Fibroblast of lung (primary cell): ENCODE measurements at places on chromosomes 16 and 17. TPM values are rescaled to one million over a fixed set of nuclear protein-coding genes. Genes with fewer than 3 reads are reported as not detected.
A peak's percentile ranks its signal among the peaks of the same experiment; 100 is the strongest.

DNA sequence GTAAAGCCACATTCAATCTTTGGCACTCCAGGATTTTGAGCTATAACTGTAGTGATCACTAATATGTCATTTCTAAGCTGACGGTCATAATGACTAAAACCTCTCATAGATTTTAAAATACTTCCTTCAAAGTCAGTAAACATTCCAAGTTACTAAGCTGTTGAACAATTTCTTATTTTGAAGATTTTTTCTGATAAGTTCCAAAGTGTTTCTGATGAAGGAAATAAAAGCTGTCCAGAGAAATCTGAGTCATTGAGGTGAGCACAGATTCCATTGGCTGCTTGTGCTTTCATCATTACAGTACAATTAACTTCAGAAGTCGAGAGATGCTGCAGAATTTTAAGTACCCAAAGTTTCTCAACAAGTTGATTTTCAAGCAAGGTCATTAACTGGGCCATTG, 23.9 kb downstream of the NLRC5 start:
- peak; percentile 87 for DNase-seq

The DRC7 gene
- under 0.01 TPM in 1 of 2 replicates, not detected in the other for total RNA-seq

- peak; percentile 99 for DNase-seq
Observed at GRCh38 chr17:69501591-69502468, 87.3 kb downstream of the MAP2K6 start.

GRCh38 chr17:8338753-8339140, 893 bp upstream of the ODF4 start:
- no peak for DNase-seq

GRCh38 chr17:29996458-29996857, 55.0 kb downstream of the EFCAB5 start:
- DNase-seq = no peak

GRCh38 chr17:50863221-50863843, 2.8 kb downstream of the TOB1 start:
- no peak for DNase-seq

GRCh38 chr16:67248073-67248400, 742 bp upstream of the SLC9A5 start:
- no peak for DNase-seq

The TM4SF5 gene
- total RNA-seq = not detected in 2 replicates

DNA sequence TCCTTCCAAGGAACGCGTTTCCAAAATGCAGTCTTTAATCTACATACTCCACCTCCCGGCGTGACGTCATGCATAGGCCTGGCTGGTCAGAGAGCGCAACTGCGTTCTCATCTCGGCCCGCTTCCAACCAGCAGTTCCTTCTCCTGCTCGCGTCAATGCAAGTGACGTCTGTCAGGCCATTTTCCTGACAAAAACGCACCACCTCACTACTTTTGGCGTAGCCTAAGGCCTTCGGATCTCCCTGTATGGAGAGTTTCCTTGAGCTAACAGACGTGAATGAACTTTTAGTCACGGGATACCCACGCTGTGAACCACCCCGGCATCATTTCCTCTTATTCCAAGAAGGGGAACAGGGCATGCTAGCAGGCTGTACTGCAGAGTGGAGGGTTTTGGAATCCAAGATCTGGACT, 25.0 kb downstream of the TEX14 start:
- DNase-seq = peak; percentile 35

DNA sequence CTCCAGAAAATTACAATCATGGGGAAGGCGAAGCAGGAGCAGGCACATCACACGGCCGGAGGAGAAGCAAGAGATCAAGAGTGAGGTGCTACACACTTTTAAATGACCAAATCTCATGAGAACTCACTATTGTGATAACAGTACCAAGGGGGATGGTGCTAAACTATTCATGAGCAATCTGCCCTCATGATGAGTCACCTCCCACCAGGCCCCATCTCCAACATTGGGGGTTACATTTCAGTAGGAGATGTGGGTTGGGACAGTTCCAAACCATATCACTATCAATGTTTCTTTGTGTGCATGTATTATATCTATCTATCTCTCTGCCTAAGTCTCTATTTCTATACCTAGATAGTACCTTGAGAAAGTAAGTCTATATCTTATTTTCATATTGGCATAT, 724.8 kb downstream of the CDH11 start:
- peak; percentile 77 for DNase-seq

- DNase-seq = no peak
Observed at GRCh38 chr16:56211435-56211981, 20.2 kb downstream of the GNAO1 start.

GRCh38 chr16:13956635-13957196, 36.8 kb downstream of the ERCC4 start:
- no peak for DNase-seq

- DNase-seq = no peak
Observed at GRCh38 chr16:2121853-2122252, 13.8 kb downstream of the PKD1 start.

The HAS3 gene
- 0.26 and 0.33 TPM in 2 replicates for total RNA-seq

The SOST gene
- total RNA-seq = not detected in 2 replicates

The CA7 gene
- total RNA-seq = not detected in 2 replicates

DNA sequence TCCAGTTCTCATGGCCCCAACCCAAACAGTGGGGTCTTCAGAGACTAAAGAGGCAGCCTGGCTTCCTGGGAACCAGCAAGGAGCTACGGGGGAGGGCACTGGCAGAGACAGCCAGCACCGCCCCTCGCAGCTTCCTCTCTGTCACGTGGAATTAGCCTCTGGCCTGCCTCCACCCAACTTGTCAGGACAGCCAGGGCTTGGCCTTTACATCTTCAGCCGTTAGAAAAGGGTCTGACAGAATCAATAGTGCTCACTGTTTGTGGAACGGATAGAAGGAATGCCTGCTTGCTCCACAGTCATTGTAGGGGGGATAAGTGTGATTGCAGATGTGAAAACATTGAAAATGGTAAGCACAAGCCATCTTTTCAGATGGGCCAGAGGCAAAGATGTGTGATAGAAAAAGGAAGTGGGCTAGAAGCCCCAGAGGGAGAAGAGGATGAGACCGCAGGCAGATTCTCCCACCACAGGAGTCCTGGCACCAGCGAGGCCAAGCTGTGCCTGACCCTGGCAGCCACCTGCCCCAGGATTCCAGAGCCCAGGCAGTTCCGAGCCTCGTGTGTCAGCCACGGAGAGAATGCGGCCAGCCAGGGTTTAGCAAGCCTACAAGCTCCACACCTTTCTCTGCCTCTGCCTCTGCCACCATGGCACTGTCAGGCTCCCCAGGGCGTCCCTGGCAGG, 18.6 kb downstream of the GRIN2C start:
- peak; percentile 29 for DNase-seq

The TBC1D10B gene
- total RNA-seq = 22.1 and 29.6 TPM in 2 replicates

DNA sequence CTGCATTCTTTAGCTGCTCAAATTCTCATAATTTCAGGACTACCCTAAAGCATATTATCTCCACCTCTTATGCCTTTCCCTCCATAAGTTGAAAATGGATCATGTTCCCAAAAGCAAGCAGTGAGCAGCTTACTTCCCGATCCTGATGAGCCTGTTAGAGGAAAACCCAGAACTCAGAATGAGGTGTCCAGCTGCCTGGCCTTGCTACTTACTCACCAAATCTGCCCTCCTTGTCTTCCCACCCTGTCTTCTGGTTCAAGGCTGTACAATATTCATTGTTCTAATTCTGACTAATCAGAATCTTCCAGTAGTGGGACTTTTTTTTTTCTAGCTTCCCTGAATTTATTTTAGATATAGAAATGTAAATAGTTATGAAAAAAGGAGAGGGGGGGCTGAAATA, 10.8 kb downstream of the LYRM1 start:
- peak; percentile 76 for DNase-seq

- DNase-seq = no peak
Observed at GRCh38 chr17:50050431-50051032, 5.4 kb upstream of the ITGA3 start.

The CRK gene
- 105 and 120 TPM in 2 replicates for total RNA-seq

GRCh38 chr16:57102888-57103851, 10.8 kb downstream of the CPNE2 start:
- no peak for DNase-seq

GRCh38 chr16:67155295-67156142, 4.2 kb downstream of the TRADD start:
- DNase-seq = peak; percentile 72

DNA sequence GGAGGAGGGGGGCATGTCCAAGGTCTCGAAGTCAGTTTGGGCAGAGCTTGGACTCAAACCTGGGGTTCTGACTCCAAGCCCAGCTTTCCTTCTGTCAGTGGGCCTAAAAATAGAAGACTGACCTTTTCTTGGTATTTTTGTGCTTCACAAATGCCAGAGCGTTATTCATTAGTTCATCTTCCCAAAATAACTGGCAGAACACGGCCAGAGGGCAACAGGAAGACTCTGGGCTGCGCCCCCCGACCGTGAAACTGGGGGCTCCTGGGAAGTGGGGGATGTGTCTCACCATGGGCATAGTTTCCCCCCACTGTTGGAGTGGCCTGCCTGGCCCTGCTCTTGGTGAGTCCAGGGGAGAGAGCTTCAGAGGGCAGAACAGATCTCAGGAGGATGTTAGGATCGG, 94.0 kb downstream of the SOCS1 start:
- no peak for DNase-seq

DNA sequence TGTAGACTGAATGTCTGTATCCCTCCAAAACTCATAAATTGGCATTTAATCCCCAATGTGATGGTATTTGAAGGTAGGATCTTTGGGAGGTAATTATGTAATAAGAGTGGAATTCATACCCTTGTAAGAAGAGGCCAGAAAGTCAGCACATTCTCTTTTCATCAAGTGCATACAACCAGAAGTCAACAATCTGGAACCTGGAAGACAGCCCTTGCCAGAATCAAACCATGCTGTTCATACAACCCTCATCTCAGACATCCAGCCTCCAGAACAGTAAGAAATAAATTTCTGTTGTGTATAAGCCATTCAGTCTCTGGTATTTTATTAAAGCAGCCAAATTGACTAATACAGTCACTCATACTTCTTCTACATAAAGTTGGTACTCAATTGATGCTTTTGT, 481.0 kb upstream of the SOX9 start:
- peak; percentile 4 for DNase-seq

DNA sequence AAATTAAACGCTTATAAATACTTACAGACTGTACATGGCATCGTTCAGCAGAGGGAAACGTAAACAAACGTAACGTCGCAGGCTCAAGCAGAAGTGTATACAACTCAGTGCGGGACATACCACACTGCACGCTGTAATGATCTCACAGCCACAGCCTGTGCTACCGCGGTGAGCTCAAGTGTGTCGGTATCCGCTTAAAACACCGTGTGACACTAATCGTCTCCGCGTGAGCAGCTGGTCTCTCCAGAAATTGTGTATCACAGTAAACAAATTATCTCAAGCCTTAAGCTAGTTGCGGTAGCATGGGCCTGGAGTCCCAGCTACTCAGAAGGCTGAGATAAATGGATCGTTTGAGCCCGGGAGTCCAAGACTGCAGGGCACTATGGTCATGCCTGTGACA, 115.3 kb downstream of the ANKRD11 start:
- DNase-seq = peak; percentile 66

DNA sequence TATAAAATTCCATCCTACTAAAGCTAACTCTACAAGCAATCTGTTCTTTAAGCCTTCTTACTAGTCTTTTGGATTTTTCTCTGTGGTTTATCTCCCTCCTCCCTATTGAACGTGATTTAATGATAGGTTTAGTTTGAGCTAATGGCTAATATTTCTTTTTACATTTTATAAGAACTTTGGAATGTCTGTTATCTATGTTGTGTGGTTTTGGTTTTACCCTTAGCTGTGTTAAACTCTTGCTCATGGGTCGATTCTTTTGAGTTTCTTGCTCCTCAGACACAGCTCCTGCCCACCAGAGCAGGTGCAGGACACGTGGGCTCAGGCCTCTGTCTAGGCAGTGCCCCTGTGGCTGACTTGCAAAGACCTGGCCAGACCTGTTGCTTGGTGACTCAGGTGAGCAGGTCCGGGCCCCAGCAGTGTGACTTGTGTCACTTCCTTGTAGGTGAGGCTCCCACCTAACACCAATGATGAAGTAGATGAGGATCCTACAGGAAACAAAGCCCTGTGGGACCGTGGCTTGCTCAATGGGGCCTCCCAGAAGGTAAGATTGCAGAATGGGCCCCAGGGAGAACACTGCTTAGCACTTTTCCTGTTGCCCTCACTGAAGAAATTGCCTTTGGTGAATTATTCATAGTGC, 45.1 kb downstream of the SF3B3 start:
- peak; percentile 79 for DNase-seq

DNA sequence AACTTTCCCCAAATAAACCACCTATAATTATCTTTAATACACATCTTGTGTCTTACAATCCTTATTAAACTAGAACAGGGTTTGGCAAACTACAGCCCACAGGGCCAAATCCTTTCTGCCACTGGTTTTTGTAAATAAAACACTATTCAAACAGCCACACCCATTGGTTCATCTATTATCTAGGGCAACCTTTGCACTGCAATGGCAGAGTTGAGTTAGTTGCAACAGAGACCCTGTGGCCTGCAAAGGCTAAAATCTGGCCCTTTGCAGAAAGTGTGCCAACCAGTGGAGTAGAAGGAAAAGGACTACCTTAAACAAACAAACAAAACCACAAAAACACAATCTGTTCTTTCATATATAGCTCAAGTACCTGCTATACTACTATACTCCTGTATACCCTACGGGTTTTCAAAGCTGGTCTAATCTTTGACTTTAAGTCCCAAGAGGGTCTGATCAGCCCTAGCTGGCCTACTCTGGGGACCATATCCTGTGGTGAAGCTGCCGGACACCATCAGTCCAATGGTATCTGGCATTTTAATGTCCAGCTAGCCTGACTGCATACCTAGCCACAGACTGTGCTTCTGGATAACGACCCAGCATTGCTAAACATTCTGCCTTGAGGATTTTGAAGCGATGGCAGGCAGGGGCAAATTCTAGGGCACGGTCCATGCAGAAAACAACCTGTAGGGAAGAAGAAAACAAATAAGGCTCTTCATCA, 23.3 kb downstream of the CNP start:
- no peak for DNase-seq

GRCh38 chr17:17411692-17412091, 65.1 kb upstream of the MED9 start:
- no peak for DNase-seq

DNA sequence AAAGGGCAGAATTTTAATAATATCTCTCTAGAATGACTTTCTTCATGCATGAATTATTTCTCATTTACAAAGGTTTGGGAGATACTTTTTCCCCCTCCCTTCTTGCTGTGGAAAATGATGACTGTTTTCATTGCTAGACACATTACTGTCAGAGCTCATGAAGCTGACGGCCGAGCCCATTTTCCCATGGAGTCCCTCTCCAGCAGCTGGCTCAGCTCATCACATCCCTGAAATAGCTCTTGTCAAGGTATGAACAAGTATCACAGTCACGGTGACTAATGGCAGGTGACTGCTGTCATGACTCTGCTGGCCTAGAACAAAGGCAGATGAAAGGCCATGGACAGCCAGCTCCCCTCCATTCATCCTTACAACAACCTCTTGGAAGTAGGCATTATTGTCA, 208.1 kb downstream of the ABCC12 start:
- DNase-seq = no peak

DNA sequence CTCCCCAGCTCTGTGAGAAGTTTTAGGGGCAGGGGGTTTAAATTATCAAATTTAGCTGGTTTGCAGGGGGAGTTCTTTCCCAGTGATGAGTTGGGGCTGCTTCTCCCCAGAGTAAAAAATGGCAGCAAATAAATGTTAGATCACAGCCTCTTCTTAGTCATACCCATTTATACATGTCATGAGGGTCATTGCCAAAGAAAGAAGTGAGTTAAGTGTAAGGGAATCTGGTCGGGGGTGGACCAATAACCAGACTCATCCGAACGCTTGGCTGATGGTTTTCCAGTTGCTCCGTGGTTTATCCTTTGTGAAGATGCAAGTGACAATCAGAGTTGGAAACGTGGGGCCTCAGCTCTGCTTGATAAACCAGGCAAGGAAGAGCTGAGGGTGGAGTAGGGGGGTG, 87.1 kb downstream of the PLXDC1 start:
- DNase-seq = peak; percentile 93
